ELR (cell line): ENCODE measurements at places on chromosomes 5 and 9.
A peak's percentile ranks its signal among the peaks of the same experiment; 100 is the strongest.

- no peak for DNase-seq
Observed at GRCh38 chr5:54821445-54822323, 163.7 kb downstream of the ESM1 start.

- peak; percentile 44 for DNase-seq
Observed at GRCh38 chr5:54311176-54311677, 854 bp upstream of the ARL15 start.

DNA sequence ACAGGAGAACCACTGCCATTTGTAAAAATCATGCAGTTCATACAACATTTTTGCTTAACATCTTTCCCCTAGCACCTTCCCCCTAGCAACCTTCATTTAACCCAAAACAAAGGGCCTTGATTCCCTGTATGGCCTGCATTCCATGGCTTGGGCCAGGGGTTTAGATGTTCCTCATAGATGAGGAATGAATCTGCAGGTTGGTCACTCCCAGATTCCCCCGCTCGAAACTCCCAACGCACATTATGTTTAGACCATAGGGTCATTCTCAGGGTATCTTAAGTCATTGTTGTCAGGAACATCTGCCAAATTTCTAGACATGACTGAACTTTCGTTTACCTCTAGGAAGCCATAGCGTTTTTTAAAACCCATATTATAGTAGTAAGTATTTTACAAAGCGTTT is 282.2 kb upstream of the VLDLR start:
- DNase-seq = no peak

DNA sequence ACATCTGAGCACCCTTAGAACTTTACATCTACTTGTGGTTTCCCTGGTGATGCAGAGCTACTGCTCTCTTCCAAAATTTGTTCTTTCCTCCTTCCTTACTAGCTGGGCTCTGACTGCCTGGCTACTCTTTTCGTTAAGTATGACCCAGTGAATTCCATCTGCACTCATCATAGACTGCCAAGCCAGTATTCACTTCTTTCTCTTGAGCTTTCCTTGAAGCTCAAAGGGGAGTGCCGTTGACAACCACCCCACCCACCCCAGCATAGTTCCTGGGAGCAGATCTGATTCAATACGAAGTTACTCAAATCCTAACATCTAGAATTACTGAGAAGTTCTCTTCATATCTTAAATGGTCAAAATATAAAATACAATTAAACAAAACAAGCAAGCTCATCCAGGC is 190.5 kb downstream of the ADAMTS12 start:
- peak; percentile 41 for DNase-seq

DNA sequence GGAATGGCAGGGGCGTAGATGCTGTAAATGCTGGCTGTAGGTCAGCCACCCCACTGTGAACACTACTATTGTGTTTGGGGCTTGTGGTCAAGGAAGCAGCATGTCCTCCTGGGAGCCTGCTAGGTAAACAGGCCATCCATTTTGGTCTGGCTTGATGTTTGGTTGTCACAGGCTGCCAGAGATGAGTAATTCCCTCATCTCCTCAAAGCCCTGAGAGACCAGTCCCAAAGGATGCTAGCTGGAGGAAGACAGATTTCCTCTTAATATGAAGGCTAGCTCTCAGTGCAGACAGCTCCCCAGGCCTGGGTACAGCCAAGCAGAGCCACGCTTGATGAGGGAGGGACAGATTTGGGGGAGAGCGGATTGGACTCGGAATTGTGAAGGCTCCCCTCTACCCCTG is 72.5 kb upstream of the MAP1B start:
- DNase-seq = no peak

DNA sequence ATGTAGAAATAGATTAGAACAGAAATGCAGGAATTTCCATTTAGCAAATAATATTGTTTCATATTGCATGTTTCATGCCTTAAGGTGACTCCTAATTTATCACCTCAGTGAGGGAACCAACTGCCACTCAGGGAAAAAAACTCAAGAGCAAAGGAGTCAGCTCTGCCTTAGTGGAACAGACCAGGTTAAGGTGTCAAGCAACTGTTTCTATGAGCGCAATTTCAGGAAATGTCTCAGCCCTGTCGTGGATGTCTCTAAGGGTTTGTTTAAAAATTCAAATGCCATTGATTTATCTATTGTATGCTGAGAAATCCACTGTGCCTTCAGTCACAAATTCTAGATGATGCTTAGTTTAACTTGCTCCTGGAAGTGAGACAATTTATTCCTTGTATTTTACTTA is 34.7 kb upstream of the PDZD2 start:
- DNase-seq = no peak

- DNase-seq = no peak
Observed at GRCh38 chr9:19629488-19629887, 159.3 kb downstream of the SLC24A2 start.

DNA sequence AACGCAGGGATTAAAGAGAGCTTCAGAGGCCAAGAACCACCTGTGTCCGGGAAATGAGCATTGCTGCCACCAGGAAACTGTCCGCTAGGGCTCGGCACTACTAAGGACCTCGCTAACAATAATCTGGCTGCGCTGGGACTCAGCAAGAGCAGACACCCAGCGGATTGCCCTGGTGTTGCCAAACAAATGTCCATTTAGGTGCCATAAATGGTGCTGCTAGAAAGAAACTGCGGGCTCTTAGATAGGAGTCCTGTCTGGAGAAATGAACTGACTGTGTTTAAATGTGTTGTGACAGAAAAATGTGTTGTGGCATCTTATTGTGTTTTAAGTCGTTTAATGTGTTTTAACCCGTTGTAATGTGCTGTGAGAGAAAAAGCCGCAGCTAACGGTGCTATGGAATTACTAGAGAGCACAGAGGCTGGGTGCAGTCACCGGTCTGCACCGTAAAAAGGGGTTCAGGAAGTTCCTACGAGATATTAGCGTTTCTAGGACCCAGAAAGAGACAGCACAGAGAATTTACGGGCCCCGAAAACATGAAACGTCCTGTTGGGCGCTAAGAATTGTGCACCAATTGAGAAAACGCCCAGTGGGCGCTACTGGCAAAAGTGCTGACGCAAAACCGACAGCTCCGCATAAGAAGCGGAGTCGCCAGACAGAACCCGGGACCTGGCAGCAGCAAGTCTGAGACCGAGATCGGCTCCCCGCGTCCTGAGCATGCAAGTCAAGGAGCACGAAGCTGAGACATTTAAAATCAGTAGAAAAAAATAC is 90.6 kb downstream of the ANXA2R start:
- DNase-seq = peak; percentile 32

GRCh38 chr9:114228016-114228808 is 72.9 kb downstream of the COL27A1 start:
- DNase-seq = no peak

- no peak for DNase-seq
Observed at GRCh38 chr5:180141068-180141660, 67.8 kb downstream of the RASGEF1C start.

GRCh38 chr5:96611946-96612345 is 50.2 kb upstream of the CAST start:
- DNase-seq = peak; percentile 15

DNA sequence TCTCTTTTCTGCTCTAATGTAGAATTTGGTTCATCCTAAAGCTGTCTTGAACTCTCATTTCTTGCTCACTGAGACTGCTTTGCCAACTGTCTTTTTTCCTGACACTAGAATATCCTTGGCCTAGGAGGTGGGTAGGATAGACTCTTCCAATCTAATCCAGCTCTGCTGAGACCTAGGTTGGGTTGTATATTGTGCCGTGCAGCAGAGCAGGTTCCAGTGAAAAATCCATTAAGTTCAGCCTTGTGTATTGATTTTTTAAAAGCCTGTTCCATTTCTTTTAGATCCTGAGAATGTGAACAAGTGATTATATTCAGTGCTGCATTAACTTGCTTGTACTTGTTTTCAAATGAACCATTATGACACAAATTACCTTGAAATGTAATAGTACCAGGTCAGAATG is 539.6 kb downstream of the LRRC70 start:
- DNase-seq = no peak

DNA sequence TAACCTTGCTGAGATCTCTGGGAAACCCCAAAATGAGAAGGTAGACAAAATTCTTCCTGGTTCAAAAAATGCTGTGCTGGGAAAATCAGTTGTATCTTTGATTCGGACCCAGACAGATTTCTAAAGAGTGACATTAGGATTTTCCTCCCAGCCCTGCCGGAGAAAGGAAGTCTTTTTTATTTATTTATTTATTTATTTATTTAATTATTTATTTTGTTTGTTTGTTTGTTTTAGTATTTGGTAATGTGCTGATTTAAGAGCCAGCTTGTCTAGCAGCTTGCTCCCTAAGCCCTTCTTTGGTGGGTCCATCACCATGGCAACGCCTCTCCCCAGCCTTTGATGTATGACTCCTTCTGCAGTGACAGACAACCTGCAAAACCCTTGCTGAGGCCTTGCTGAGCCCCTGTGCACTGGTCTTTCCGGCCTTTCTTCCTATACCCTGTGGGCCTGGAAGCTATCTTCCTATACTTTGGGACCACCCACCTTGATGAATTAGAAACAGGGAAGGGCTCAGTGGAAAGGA is 60.6 kb upstream of the AFAP1L1 start:
- DNase-seq = peak; percentile 37
